Right ventricle myocardium inferior (tissue), 1 donor: ENCODE measurements at places on chromosomes 3 and 15. TPM values are rescaled to one million over a fixed set of nuclear protein-coding genes. Genes with fewer than 3 reads are reported as not detected.

DNA sequence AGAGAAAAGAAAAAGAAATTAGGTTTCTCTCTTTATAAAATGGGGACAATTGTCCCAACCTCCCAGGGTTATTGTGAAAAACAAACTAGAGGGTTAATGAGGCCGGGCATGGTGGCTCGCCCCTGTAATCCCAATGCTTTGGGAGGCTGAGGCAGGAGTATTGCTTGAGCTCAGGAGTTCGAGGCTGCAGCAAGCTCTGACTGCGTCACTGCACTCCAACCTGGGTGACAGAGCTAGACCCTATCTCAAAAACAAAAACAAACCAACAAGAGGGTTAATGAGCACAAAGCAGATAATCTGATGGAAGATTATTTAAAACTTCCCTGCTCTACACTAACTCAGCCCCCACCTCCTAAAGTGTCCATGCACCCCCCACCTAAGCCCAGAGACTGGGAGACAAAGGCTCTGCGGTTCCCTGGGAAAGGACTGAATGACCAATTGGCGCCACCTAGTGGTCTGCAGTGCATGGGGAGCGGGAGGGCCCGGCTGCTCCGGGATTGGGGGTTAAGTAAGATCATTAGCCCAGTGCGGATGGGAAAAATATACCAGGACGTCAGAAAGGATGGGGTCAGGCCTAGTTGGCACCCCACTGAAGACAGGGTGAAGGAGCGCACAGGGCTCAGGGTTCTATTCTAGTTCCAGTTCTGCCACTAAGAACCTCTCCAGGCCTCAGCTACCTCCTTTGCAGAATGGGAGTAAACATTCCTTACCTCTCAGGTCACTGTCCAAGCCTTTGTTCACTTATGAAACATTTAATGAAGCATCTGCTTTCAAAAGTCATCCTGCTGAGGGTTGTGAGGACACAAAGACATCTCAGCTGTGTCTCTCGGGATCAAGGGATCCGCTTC, 15.6 kb downstream of the PIF1 start:
- DNase-seq, result peak; percentile 88

GRCh38 chr3:124831628-124832199, 55.5 kb downstream of the ITGB5 start:
- DNase-seq, result no peak

- no peak for DNase-seq
These were observed 320.4 kb upstream of the RASGRP1 start for GRCh38 chr15:38885001-38885400.

The SOX14 gene
- not detected for total RNA-seq

The XIRP1 gene
- total RNA-seq, result 317 TPM

The PLOD2 gene
- 19.7 TPM for total RNA-seq

- DNase-seq, result no peak
These were observed 6.9 kb downstream of the SEMA3G start for GRCh38 chr3:52438104-52438376.

DNA sequence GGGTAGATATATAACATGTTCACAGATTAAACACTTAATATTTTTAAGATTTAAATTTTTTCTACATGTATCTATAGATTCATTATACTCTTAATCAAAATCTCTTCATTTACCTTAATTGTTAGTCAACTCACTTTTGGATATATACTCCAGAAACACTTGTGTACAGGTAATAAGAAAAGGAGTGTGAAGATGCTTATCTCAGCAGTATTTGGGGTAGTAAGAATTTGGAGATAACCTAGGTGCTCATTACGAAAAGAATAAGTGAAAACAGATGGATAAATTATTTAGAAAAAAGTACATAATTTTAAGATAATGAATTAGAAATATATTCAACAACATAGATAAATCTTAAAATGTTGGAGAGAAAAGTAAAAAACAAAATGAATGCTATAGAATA, 226.5 kb upstream of the PLSCR5 start:
- no peak for DNase-seq

The ATP10A gene
- total RNA-seq, result 1.7 TPM

The CPA3 gene
- total RNA-seq, result 3.3 TPM

The TAGLN3 gene
- not detected for total RNA-seq

The TLNRD1 gene
- 7.1 TPM for total RNA-seq

DNA sequence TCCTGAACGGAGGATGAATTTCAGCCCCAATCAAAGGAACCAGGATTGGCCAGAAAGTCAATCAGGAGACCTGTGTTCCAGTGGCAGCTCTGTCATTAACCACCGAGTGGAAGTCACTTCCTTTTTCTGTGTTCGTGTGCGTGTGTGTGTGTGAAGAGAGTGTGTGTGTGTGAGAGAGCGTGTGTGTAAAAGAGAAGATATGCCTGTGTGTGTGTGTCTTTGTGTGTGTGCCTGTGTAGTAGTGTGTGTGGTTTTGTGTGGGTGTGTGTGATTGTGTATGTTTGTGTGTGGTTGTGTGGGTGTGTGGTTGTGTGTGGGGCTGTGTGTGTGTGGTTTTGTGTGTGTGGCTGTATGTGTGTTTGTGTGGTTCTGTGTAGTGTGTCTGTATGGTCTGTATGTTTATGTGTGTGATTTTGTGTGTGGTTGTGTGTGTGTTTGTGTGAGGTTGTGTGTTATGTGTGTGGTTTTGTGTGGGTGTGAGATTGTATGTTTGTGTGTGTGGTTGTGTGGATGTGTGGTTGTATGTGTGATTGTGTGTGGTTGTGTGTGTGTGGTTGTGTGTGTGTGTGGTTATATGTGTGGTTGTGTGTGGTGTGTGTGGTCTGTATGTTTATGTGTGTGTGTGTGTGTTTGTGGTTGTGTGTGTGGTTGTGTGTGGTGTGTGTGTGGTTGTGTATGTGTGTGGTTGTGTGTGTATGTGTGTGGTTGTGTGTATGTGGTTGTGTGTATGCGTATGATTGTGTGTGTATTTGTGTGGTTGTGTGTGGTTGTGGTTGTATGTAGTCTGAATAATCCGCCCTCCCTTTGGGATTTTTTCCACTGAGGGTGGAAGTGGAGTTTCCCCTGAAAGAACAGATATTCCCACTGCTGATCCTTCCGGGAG, 314.4 kb downstream of the SHQ1 start:
- DNase-seq, result no peak

- DNase-seq, result no peak
These were observed 210.0 kb upstream of the TRIM42 start for GRCh38 chr3:140467796-140468315.

- DNase-seq, result no peak
These were observed 9.9 kb upstream of the CCDC54 start for GRCh38 chr3:107367353-107367752.

DNA sequence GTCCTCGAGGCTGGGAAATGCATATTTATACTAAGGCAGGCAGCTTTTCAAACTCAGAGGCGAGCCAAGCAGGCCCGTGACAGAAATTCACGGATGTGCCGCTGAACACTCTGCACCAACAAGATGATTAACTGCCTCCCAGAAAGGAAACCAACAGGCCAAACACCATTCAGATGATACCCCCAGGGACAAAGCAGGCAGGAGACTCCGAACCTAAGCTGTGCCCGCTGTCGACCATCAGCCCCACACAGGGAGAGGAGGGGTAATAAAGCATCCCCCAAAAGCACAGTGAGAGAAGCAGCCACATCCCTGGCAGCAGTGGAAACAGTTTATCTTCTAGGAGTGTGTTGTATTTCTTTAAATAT, 31.8 kb downstream of the ADAMTS17 start:
- no peak for DNase-seq

DNA sequence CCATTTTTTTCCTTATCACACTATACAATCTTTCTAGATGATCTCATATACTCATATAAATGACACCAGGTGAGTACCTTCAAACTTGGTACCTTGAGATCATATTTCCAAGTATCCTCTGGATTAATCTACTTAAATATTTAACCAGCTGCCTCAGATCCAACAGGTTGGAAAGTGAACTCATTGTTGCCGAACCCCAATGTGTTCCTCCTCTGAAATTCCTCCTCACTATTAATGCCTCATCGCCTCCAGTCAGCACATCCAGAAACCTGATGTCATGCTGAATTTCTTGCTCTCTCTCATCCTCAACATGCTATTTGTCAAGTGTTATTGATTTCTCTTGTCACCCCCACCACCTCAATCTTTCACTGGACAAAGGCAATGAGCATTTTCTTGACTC, 221.8 kb downstream of the FMN1 start:
- no peak for DNase-seq

DNA sequence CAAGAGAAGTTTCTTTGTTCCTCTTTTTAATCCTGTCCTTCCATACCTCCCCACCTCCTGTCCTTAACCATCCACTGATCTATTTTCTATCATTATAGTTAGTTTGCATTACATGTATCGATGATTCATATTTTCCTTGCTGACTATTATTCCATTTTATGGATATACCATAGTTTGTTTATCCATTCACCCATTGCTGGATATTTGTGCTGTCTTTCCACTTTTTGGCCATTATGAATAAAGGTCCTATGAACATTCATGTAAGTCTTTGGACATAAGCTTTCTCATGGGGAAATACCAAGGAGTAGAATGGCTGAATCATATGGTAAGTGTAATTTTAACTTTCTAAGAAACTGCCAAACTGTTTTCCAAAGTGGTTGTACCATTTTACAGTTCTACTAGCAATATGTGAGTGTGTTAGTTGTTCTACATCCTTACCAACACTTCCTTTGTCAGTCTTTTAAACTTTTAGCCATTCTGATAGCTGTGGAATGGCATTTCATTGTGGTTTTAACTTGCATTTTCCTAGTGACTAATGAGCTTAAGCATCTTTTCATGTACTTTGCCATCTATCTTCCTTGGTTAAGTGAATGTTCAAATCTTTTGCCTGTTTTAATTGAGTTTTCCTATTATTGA, 11.7 kb downstream of the ATP6V1A start:
- no peak for DNase-seq

DNA sequence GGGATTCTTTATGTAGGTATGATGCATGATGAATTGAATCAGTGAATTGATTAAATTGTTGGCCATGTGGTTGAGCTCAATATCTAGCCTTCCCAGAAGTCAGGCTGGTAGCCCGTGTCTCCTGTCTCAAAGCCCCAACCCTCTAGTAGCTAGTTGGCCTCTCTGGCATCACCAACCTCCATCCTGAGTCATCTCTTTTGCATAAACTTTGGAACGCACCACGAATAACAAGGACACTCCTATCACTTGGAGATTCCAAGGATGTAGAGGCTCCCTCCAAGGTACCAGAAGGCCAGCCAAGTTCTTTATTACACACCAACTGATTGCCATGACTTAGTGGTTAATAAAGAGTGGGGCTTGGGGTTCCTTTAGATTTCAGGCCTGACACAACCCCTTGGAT, 148.4 kb downstream of the APBA2 start:
- no peak for DNase-seq

DNA sequence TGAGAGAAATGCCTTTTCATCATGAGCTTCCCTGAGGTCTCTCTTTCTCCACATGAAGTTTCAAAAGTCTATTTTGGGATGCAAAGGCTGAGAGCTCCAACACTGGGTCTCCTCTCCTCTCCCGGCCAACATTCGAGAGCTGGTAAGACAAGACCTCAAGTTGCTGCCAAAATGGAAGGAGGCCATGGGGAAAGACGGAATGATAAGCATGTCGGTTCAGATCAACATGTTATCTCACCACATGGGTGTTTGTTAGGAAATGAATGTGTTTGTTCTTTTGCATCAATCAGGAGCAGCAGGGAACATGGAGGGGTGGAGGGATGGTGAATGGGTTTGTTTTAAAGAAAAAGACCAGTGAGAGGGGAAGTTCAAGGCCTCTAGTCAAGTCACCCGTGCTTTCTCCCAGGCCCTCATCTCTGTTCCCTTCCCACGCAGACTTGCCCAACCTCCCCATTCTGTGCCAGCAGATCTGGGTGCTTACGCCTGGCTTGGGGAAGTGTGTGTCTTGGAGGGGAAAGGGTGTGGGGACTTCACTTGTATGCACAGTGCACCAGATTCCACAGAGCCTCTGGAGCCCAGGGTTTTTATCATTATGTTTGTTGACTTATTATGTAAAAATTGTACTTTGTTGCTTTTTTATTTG, 23.5 kb upstream of the ATP10A start:
- no peak for DNase-seq

The WDR72 gene
- total RNA-seq, result not detected

DNA sequence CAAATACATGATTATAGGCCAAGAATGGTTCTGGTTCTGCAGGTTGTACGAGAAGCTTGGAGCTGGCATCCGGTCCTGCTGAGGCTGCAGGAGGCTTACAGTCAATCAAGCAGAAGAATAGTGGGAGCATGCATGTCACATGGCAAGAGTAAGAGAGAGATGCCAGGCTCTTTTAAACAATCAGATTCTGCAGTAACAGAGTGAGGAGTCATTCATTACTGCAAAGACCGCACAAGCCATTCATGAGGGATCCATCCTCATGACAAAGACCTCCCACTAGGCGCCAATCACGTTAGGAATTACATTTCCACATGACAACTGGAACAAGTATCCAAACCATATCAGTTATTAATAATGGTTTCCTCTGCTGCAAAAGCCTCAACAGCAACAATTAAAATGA, 536.8 kb downstream of the CADM2 start:
- DNase-seq, result no peak

The HIGD1A gene
- 335 TPM for total RNA-seq

- no peak for DNase-seq
These were observed 119.0 kb downstream of the BBX start for GRCh38 chr3:107641572-107642307.

DNA sequence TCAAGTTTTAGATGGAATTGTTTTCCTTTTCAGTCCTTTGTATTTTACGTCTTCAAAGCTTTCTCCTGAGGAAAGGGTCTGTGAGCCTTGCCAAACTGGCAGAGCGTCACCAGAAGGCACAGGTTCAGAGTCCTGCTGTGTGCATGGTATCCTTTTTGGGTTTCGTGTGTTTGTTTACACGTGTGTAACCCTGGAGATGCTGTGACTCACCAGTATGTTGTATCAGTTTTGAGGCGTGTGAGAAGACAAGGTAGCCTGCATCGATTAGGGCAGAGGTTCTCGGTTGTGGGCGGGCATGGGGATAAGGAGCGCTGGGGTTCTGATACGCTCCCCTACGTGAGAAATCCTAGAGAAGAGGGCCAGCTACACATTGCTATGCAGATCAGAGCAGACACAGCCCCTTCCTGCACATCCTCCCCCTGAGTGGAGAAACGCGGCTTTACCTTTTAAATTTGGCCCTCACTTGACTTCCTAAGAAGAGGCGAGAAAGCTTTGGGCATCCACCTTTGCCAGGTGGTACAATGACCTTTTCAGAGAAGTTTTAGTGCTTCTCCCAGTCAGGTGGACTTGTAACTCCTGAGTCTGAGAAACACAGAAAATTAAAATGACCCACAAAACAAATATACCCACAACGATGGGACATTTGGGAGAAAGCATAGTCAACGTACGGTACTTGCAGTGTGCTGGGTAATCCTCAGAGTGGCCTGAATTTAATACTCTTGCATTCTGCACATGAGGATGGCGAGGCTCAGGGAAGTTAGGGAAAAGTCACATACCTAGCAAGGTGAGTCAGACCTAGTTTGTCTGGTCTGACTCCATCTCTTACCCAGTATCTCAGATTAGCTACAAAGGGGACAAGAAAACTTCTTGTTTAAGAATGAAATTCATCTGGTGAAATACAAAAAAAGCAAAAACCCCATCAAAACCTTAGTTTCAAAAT, 38.1 kb downstream of the TRAK1 start:
- DNase-seq, result no peak

DNA sequence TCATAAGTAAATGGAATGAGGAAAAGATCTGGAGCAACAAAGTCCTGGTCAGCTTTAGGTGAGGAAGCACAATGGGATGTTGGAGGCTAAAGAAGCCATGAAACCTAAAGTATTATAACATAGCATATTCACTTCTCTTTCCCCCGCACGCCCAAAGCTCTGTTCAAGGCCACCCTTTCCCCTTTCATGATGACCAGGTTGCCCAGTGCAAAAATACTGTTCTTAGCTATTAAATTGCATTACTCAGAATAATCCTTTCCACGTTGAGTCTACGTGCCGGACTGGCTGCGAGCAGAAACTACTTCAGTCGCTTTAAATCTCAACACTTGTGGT, 589 bp upstream of the MAPKBP1 start:
- DNase-seq, result no peak

The ACOX2 gene
- total RNA-seq, result 33.4 TPM
